Activated CD4-positive, alpha-beta T cell treated with anti-CD3 and anti-CD28 coated beads, Interleukin-10, Interleukin-2, amounts not matched to agents 100 ng/mL and 50 ng/mL, durations not matched to agents 16 hours and 8 hours (primary cell): ENCODE measurements at places on chromosomes 2 and 18.

DNA sequence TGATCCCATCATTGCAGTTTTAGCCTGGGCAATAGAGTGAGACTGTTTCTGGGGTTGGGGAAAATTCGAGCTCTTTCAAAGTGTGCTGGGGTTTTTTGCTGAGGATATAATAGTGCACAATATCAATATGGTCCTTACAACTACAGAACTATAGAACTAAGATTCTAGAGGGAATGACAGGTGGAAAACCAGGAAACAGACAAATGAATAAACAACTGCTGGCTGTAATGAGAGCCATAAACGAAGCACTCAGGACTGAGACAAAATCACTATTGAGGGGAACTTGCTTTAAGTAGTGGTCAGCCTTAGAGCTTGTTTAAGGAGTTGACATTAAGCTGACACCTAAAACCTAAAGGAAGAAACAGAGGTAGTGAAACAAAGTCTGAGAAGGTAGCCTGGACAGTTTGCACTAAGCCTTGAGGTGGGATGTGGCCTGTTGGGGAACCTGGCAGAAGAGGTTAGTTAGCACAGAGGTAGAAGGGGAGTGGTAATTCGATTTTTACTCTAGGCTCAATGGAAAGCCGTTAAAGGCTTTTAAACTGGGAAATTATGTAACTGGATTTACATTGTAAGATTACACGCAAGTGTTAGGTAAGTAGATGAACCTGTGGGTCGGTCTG lies 33.8 kb downstream of the LCLAT1 start:
- DNase-seq, result no peak

GRCh38 chr18:60383893-60384292 lies 11.3 kb upstream of the MC4R start:
- no peak for DNase-seq

GRCh38 chr2:205771031-205771430 lies 88.7 kb downstream of the NRP2 start:
- DNase-seq, result no peak

DNA sequence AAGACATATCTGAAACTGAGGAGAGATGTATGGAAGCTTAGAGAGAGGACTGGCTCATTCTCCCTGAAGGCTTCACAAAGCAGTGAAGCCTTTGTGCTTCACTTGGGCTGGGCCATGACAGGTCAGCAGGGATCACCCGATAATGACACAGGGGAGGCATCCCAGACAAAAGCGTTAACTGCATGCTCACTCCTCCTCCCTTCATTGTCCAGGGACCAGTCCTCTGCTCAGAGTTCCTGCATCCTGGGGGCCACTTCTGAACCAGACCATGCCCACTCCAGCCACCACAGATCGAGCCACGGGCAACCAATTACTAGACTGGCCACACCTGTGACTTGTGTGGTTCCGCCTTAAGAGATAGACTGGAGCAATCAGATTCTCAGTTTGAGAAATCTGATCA lies 236.0 kb downstream of the CLIP4 start:
- DNase-seq, result no peak

- no peak for DNase-seq
These were observed 39.4 kb upstream of the GPC1 start for GRCh38 chr2:240395896-240396622.

DNA sequence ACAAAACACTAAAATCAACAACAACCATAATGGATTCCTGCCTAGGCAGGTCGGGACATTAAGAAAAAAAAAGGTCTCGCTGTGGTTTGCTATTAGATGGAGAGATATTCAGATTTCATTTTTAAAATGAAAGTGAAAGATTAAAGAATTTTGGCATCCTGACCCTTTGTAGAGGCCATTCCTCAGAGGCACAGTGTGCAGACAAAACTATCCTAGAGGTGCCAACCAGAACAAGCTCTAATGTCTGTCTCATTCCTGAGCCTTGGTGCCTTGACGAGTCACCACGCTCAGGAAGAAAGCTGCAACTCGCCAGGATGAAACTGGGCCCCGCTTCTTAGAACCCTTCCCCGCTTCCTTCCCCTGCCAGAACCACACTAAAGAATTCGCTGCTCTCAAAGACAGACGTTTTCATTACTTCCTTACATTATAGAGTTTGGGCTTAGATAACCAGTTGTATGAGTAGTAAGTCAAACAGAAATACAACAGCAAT lies 156.0 kb downstream of the TGIF1 start:
- peak; percentile 71 for DNase-seq

GRCh38 chr2:240995041-240996021 lies 3.1 kb upstream of the SNED1 start:
- DNase-seq, result no peak

DNA sequence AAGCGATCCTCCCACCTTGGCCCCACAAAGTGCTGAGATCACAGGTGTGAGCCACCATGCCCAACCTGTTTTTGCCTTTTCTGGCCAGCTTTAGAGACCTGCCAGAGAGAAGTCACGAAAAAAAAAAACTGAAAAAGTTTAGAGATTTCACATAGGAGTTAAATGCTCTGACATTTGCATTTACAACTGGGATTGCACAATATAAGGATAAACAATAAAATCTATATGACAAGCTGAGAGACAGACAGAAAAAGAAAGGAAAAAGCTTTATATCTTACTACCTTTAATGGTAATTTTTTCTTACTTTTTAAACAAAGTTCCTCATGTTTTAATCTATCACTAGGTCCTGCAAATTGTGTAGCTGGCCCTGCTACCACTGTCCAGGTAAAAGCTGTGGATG lies 466.5 kb downstream of the TXNL1 start:
- no peak for DNase-seq

DNA sequence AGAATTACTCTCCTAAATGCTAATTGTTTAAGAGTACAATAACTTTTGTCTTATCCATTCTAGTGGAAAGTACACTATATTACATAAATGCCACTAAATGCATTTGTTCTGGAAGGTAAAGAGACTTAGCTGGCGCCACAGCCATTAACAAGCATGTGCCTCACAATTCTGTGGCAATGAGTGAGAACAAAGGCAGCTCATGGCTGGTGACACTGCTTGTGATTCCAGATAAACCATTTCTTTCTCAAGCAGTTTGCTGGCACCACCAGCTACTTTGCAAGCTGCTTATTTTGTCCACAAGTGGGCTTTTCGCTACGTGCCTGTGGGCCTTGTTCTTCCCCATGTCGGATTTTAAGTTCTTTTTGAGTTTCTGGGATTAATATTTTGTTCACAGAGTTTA lies 147.6 kb upstream of the SMAD7 start:
- DNase-seq, result no peak

GRCh38 chr2:1664076-1664605 lies 80.2 kb downstream of the PXDN start:
- DNase-seq, result no peak

DNA sequence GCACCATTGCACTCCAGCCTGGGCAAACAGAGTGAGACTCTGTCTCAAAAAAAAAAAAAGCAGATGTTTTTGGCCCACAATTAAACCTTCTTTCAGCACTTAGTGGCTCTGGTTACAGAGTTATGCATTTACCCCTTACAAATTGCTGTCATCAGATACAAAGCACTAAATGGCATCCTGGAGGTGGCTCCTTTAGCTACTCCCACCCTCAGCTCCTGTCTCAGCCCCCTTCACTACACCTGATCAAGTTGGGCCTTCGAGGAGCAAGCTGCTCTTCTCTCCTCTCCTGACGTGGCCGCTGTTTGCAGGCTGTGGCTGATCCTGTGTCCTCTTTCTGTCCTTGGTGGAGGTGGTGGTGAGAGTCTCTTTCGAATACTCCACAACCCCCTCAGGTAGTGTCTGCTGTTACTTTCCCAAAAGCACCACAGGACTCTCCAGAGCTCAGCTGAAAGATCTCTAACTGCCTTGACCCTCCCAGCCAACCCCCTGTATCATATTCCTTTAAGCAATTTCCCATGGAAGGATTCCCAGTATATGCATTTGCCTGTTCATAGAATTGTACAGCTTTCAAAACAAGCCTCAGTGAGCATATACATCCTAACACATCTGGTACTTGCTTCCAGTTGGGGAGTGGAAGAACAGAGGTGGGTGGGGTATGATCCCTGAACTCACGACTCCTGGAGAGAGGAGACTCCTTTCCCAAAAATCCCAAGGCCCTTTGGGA lies 285.9 kb downstream of the CLIP4 start:
- no peak for DNase-seq

DNA sequence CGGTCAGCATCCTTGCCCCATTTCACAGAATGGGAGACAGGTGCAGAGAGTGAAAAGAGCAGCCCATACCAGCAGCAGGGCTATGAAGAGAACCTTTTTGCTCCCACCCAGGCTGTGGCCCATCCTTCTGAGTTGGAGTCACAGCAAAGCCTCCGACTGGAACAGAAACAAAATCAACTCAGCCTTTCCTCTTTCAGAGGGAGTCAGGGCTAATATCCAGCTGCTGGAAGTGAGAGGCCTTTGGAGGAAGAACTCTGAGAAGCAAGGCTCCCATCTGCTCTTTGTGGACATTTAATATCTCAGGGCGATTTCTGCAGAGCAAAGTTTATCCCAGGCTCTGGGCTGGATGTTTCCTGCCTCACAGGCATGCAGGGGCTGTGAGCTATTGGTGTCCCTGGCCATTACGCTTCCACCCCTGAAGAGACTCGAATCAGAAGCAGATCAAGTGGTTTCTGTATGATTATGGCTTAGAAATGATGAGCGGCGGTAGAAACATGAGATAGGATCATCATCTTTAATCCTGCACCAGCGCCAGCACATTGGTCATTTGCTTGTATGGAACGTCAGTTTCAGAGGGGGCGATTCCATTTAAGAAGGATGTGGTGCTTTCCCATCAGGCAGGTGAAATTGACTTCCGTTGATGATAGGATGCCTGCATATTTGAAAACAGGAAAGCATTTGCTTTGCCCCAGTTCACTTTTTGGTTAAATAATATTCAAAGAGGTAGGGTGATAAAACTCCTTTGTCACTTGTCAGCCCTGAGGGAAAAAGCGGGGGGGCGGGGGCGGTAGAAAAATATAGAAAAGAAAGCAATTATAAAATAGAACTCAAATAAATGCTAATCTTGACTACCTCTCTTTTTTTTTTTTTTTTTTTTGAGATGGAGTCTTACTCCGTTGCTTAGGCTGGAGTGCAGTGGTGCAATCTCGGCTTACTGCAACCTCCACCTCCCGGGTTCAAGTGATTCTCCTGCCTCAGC lies 152.4 kb downstream of the LRRC30 start:
- DNase-seq, result no peak

GRCh38 chr18:47054369-47054768 lies 18.9 kb upstream of the ELOA2 start:
- no peak for DNase-seq
